Umbilical cord (tissue), 2 donors: ENCODE measurements at places on chromosomes 7 and 10. TPM values are rescaled to one million over a fixed set of nuclear protein-coding genes. Genes with fewer than 3 reads are reported as not detected.

Gene MET
- 23.1 TPM for total RNA-seq

Gene CEP55
- 8.7 TPM for total RNA-seq

Gene RBP4
- 6.5 TPM for total RNA-seq

Gene OR2A14
- total RNA-seq = 3.4 TPM

Gene SLC18A3
- total RNA-seq = not detected

Gene GIMAP2
- 23.4 TPM for total RNA-seq

Gene JAZF1
- 16.1 TPM for total RNA-seq

Gene NEURL1
- 0.24 TPM for total RNA-seq

Gene FBXO24
- not detected for total RNA-seq

Gene RHOBTB1
- total RNA-seq = 33.9 TPM

Gene GRM3
- total RNA-seq = 1.7 TPM

Gene PDAP1
- total RNA-seq = 29.6 TPM

Gene ZNF789
- total RNA-seq = 8.9 TPM

Gene SLC13A1
- 0.48 TPM for total RNA-seq

Gene ASZ1
- 4.8 TPM for total RNA-seq

Gene TMEM168
- 25.5 TPM for total RNA-seq

Gene CABCOCO1
- 9.1 TPM for total RNA-seq

Gene SAMD9L
- 20.0 TPM for total RNA-seq

Gene ADRB1
- total RNA-seq = 0.72 TPM

Gene CTAGE8
- total RNA-seq = 17.1 TPM

Gene CLEC5A
- 10.8 TPM for total RNA-seq

Gene ZNF783
- 15.9 TPM for total RNA-seq

Gene TFR2
- 2.4 TPM for total RNA-seq

Gene FAM131B
- 7.2 TPM for total RNA-seq

Gene COPS6
- total RNA-seq = 19.5 TPM
